MG63 (cell line): ENCODE measurements at places on chromosomes 6 and 20.

- no peak for DNase-seq
Measured at GRCh38 chr6:20364327-20364726, 37.4 kb upstream of the E2F3 start.

- DNase-seq = no peak
Measured at GRCh38 chr6:104771258-104771832, 88.4 kb downstream of the HACE1 start.

GRCh38 chr6:166781331-166781730 is 154.3 kb upstream of the RPS6KA2 start:
- DNase-seq = no peak

DNA sequence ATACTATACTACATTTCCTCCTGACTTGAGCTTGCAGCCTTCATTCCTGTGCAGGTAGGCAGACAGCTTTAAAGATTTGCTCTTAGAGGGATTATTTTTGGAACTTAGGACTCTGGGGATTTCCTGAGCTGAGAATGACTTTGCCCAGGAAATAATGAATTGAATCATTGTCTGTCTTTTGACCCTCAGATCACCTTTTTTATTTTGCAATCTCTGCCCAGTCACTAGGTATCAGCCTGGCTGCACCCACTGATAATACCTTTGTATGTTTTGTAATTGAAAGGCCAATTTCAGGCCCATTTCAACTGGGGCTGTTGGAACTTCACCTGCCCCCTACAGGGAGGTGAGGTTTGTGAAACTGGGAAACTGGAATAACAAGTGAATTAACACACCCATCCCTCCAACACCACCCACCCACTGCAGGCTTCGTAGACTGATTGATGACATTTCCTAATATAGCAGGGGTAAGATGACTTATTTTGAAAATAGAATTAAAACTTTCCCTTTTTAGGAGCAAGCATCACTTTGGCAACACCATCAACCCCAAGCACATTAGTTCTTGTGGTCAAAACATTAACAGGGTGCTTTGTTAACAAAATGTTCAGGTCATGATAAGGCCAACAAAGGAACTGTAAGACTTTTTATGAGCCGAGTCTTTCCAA is 157.1 kb upstream of the CENPW start:
- no peak for DNase-seq

DNA sequence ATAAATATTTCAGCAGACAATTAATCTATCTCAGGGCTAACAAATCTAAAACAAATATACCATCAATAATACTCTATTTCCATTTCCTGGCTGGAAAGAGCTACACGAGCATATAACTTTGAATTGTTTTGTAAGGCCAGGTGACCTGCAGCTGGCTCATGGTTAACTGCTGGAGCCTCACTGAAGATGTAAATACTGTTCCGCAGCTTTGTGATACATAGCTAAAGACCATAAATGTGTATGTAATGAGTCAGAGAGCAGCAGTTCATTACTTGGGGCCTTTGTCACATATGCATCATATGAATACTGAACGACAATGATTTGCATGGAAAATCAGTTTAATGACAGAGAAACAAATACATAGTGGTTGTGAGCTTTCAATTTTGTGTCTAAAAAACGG is 109.4 kb upstream of the CCN2 start:
- DNase-seq = peak; percentile 70

GRCh38 chr6:33732385-33732784 is 14.3 kb downstream of the IP6K3 start:
- DNase-seq = no peak

DNA sequence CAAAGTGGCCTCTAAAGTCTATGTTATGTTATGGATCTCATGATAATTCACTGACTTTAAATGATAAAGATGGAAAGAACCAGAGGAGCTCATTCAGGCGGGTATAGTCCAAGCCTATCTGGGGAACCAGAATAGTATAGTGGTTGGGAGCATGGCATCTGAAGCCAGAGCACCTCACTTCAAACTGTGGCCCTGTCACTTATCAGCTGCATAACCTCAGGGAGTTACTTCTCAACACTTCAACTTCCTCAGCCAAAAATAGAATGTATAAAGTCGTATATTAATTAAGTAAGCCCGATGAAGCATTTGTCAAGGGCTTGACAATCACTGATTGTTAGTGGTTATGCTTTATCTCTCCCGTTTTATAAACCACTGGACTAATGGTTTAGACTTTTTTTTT is 112.7 kb downstream of the RTN4IP1 start:
- no peak for DNase-seq

DNA sequence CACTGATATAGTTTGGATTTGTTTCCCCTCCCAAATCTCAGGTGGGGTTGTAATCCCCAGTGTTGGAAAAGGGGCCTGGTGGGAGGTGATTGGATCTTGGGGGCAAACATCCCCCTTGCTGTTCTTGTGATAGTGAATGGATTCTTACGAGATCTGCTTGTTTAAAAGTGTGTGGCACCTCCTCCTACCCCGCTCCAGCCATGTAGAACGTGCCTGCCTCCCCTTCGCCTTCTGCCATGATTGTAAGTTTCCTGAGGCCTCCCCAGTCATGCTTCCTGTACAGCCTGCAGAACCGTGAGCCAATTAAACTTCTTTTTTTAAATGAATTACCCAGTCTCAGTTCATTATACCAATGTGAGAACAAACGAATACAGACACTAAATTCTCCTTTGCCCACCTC is 26.7 kb downstream of the SLC52A3 start:
- DNase-seq = no peak

- no peak for DNase-seq
Measured at GRCh38 chr6:143400258-143401067, 50.0 kb downstream of the ADAT2 start.

DNA sequence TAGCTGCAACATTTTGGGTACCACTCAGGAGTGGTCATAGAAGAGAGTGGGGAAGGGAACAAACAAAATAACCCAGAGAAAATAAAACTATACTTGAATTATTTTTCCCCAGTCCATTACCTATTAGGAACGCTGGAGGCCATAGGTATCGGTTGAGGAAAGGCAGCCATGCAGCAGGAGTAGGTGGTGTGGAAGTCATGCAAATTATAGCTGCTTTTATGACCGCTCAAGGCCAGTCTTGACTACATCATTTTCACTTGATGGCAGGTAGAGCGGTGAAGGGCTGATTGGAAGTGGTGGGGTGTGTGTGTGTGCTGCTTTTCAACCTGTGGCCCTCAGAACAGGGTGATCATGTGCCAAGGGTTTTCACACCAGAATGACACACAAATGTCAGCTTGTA is 36.5 kb upstream of the KIF13A start:
- no peak for DNase-seq

GRCh38 chr20:61731363-61732181 is 334.1 kb downstream of the TAF4 start:
- DNase-seq = no peak

DNA sequence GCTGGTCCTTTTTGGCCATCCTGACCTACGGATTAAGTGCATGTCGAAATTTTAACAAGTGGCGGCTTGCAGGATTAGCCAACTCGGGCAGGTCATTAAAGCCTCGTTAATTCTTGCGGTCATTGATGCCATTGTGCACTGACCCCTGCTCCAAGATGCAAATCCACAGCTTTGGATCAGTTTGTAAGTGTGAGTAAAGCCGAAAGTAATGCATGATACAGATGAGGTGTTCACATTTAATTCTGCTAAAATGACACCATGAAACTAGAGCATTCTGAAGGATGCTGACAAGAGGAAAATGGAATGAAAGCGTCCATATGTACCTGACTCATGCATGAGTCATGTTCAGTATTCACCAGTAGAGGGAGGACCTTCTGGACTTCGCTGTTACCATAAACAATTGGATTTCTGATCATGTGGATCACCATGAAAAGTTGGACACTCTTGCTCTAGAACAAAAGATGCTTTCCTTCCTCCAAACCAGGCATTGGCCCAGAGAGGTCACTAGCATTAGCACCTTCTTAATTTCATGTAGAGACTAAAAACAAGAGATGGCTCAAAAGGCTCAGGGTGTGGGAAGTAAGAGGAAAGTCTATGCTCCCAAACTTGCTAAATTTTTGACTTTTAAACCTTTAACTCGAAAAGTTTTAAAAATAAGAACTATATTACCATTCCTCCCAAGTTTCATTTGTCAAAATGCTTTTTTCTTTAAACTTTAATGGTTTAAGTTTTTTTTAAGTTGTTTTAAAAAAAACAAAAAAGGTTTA is 48.0 kb downstream of the MUC22 start:
- DNase-seq = peak; percentile 38

- DNase-seq = no peak
Measured at GRCh38 chr20:32541323-32542258, 43.5 kb downstream of the NOL4L start.

DNA sequence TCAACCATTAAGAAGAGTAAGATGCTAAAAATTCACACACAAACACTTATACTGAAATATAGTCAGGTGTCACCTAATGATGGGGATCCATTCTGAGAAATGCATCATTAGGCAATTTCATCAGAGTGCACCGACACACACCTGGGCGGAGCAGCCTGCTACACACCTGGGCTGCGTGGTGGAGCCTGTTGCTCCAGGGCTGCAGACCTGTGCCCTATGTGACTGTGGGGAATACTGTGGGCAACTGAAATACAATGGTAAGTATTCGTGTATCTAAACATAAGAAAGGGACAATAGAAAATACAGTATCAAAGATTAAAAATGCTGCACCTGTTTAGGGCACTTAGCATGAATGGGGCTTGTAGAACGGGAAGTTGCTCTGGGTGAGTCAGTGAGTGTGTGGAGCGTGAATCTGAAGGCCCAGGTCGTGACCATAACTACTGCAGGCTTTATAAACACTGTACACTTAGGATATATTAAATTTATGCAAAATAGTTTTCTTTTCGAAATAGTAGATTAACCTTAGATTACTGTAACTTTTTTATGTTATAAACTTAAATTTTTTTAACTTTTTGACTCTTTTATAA is 124.4 kb upstream of the AFDN start:
- no peak for DNase-seq

- no peak for DNase-seq
Measured at GRCh38 chr6:132085731-132086130, 134.6 kb upstream of the CCN2 start.

GRCh38 chr20:59018817-59019216 is 412 bp upstream of the TUBB1 start:
- no peak for DNase-seq

DNA sequence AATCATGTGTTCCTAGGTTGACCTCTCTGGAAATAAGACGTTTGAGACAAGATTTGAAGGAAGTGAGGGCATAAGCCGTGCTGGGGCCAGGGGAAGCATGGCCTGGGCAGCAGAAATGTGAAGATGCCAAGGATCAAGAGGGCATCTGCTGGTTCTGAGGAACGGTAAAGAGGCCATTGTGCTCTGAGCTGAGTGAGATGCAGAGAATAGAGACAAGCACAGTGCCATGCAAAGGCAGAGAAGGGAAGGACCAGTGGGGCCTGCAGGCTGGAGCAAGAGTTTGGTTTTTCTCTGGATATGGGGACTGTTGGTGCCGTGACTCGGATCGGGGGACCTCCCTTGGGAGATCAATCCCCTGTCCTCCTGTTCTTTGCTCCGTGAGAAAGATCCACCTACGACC is 50.8 kb downstream of the SMPDL3A start:
- no peak for DNase-seq

- no peak for DNase-seq
Measured at GRCh38 chr6:5707281-5708045, 299.3 kb downstream of the NRN1 start.

GRCh38 chr6:151445482-151445881 is 6.4 kb downstream of the RMND1 start:
- DNase-seq = no peak

- DNase-seq = no peak
Measured at GRCh38 chr6:158369241-158369640, 57.0 kb downstream of the TULP4 start.

DNA sequence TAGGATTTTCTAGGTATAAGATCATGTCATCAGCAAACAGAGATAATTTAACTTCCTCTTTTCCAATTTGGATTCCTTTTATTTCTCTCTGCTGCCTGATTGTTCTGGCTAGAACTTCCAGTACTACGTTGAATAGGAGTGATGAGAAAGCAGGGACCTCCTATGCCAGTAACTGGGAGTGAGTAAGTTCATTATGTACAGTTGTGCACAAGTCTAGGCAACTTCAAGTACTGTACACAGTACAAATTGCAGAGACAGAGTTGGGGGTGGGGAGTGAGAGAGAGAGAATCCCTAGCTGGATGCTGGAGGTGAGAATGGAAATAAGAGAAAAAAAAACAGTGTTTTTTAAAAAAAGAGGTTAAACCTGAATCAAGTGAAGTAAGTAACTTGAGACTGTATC is 210.2 kb downstream of the MMUT start:
- DNase-seq = no peak

DNA sequence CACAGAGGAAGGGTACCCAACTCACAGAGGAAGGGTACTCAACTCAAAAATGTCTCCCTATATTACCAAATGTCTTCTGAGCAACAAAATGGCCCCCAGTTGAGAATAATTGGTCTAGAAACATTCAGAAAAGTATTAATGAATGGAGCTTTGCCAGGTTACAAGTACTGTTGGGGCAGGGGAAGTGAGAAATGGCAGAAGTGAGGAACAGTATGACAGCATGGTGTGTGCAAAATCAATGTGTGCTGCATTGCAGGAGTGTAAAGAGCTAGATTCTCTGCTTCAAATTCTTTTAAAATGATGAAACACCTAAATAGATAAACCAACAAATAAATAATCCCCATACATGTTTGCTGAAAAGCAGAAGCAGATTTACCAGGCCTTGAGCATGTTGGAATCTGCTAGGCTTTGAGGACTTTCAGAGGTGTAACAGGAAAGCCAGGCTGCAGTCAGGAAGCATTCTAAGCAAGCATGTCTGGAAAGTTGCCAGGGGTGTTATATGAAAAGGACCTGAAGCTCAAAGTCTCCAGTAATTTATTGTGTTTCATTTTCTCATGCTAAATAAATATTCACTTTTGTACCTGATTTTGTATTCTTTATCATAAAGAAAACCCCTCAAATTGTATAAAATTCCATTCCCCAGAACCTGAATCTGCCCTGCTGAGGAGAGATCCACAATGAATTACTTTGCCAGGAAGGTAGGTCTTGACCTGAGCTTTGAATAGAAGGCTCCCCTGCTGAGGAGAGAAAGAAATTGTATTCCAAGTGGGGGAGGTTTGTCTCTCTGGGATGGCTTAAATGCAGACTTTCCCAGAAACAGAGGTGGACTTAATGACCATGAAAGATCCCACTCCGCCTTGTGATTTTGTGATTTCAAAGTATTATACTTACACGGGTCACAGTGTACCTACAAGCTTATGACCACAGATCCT is 265.0 kb upstream of the MARCKS start:
- DNase-seq = no peak

- no peak for DNase-seq
Measured at GRCh38 chr6:35781290-35781689, 471 bp downstream of the CLPSL1 start.

- peak; percentile 16 for DNase-seq
Measured at GRCh38 chr6:18343741-18344140, 43.4 kb upstream of the RNF144B start.

- DNase-seq = no peak
Measured at GRCh38 chr20:63844511-63844991, 13.5 kb upstream of the ZBTB46 start.
